ENCODE measurements at places on chromosomes 6 and 20.
A peak's percentile ranks its signal among the peaks of the same experiment; 100 is the strongest.

GRCh38 chr6:170237999-170238740 lies 52.7 kb downstream of the DLL1 start:
- no peak for DNase-seq

DNA sequence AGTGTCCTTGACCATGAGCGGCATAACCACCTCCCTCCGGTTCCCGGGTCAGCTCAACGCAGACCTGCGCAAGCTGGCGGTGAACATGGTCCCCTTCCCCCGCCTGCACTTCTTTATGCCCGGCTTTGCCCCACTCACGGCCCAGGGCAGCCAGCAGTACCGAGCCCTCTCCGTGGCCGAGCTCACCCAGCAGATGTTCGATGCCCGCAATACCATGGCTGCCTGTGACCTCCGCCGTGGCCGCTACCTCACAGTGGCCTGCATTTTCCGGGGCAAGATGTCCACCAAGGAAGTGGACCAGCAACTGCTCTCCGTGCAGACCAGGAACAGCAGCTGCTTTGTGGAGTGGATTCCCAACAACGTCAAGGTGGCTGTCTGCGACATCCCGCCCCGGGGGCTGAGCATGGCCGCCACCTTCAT lies 4.9 kb downstream of the TUBB1 start:
- peak; percentile 63 for DNase-seq

DNA sequence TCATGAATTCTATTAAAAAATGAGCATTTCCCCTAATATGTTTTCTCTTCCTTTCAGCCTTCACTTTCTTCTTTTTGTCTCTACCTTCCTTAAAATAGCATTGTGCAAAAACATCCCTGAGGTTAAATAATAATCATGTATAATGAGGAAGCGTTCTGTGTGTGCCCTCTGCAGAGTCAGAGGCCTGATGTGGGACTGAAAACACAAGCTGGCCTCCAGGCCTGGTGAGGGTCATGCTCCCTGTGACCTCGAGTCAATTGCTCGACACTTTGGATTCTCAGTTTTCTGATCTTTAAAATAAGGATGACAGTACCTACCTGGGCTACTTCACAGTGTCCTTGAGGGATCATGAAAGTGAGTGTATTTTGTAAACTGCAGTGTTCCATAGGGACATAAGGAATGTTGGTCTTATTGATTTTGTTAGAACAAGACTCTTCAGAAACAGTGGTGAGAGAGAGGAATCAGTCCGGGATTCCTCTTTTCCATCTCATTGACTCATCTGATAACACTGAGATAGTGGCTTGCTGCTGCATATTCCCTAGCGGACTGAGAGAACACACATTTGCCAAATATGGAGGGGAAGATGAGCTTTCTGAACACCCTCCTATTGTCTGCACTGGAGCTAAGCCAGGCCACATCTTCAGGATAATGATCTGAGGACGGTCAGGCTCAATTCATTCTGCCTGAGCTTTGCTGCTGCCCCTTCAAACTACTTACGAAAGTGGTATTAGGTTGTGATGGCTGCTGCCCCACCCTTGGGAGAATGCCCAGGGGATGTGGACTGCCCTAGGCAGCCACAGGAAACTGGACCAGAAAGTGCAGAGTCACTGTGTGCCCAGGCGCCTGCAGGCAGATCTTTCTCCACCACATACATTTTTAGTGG lies 39.6 kb upstream of the PDE7B start:
- DNase-seq, result peak; percentile 24

GRCh38 chr20:58635279-58635665 lies 15.8 kb upstream of the STX16 start:
- DNase-seq, result no peak

DNA sequence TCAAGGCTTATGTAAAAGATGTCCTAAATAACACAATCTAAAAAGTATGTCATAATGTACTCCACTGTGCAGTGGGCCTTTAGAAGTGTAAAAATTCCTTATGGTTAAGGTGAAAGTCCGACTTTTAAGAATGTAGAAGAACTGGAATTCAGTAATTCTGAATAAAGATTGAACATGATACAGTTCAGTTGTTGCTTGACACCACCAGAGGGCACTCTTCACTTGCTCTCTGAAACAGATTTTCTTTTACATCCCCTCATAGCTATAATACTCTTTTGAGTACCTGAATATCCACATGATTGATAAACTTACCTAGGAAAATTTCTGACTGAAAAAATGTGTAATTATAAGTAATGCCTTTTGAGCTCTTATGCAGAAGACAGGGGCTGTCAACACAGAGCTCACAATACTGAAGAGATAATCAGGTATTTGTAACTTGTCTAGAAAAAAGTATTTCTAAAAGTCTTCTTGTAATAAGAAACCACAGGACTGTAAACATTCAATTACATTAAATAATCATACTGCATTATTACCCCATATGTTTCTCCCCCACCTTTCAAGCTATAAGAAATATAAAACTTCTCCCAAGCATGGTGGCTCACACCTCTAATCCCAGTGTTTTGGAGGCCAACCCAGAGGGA lies 92.1 kb downstream of the POPDC3 start:
- peak; percentile 34 for DNase-seq

- DNase-seq, result peak; percentile 20
These were observed 33.1 kb upstream of the SMOC2 start for GRCh38 chr6:168407842-168408241.

GRCh38 chr20:56316051-56316450 lies 42.7 kb upstream of the FAM210B start:
- DNase-seq, result no peak

GRCh38 chr6:20351534-20351933 lies 50.1 kb upstream of the E2F3 start:
- no peak for DNase-seq

DNA sequence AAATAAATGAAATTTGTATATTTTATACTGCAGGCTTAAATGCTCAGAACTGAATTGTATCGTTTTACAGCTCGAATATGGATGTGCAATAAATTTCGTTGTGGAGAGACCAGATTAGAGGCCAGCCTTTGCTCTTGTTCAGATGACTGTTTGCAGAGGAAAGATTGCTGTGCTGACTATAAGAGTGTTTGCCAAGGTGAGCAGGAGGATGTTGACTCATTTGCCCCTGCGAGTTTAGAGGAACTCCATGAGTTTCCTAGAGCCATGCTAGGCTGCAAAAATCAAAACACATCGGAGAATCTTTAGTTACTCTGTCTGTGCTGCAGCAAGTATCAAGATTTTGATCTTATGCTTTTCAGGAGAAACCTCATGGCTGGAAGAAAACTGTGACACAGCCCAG lies 15.4 kb downstream of the ENPP3 start:
- no peak for DNase-seq

DNA sequence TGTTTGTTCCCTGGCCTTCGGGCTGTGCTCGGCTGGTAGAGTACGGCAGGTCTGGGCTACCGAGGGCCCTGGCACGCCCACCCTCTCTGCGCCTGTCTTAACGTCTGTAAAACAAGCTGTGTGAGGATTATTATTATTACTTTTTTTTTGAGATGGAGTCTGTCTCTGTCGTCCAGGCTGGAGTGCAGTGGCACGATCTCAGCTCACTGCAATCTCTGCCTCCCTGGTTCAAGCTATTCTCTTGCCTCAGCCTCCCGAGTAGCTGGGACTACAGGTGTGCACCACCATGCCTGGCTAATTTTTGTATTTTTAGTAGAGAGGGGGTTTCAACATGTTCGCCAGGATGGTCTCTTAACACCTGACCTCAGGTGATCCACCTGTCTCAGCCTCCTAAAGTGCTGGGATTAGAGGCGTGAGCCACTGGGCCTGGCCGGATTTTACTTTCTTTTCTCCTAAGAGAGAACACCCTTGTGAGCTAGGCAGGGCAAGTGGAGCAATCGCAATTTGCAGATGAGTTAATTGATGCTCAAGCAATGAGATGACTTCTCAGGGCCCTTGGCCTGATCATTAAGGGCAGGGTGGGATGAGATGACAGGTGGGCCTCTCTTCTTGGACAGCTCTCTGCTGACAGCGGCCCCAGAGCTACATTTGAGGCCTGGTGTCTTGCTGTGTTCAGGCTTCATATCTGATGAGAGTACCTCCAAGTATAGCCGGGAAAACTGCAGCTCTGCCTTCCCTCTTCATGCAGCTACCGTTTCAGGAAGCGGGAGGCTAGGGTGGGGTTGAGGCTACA lies 859 bp upstream of the SMIM29 start:
- DNase-seq, result no peak

DNA sequence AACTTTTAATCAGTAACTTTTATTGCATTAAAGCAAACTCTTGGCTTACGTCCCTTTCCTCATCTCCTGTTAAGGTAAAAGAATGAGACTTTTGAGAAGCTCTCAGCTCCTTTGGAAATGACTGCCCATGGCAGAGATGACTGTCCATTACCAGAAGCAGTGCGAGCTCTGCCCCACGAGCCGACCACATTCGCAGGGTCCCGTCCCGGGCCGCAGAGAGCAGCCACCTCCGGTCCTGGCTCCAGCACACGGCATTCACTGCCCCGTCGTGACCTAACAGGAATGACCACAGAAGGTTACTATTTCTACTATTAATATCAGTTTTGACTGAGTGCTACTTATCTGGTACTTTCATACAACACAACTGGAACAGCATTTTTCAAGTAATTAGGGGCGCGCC lies 63.4 kb downstream of the WDR27 start:
- no peak for DNase-seq
